SJCRH30 (cell line): ENCODE measurements at places on chromosomes 3 and 15. TPM values are rescaled to one million over a fixed set of nuclear protein-coding genes. Genes with fewer than 3 reads are reported as not detected.

The TICRR gene
- total RNA-seq = 24.9 and 27.2 TPM in 2 replicates

The TMEM108 gene
- total RNA-seq = 10.8 and 14.1 TPM in 2 replicates

The SLC28A1 gene
- not detected in 2 replicates for total RNA-seq

The TTLL13 gene
- total RNA-seq = not detected in 2 replicates

The KPNA1 gene
- 40.7 and 43.6 TPM in 2 replicates for total RNA-seq

DNA sequence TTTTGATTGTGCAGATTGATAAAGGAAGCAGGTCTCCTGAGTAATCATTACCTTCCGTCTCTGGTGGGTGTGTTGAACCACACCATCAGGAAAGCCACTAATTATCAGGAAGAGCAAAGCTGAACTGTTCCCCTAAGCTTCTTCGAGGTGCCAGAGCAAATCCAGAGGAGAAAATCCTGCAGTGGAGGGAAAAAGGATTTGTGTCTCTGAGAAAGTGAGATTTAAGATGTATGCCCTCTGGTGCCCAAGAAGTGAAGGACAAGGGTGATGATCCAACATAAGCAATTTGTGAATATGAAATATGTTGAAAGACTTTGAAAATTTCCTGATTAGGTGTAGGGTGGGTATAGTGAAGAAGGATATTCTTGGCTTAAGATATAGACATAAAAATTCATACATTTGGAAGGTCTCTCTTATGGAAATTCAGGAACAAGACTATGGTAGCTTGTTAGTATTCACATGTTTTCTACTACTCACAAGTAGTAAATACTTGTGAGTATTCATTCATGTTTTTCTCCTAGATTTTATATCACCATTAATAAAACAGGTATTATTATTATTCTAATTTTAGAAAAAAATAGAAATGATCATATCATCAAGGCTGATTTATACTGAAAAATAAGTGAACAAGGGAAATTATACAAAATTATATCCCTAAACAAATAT is 34.8 kb downstream of the COMMD2 start:
- DNase-seq = peak; percentile 59
- no peak overlapping the region for H3K4me3 ChIP-seq
- no peaks in the 10 kb centered on the region for H3K36me3 ChIP-seq
- H3K4me1 ChIP-seq = 0 out of 2 replicates have a peak, but pooled peaks cover 3% of the 10 kb centered on the region
- H3K27me3 ChIP-seq = no peaks in the 10 kb centered on the region

DNA sequence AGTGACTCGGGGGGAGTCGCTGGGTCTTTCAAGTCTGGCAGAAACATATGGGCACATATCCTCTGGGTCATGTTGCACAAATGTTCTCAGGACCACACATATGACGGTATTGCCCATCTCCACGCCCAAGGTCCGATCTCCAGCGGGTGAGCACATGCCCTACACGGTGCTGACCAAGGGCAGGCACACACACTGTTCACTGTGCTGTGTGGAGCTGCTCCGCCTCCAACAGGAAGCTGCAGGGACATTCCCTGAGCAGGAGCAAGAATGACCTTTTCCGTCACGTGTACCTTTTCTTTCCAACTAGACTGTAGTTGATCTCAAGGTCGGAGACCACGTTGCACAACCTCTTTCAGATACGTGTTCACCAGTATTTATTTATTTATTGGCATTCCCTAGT is 41.7 kb upstream of the B3GNT5 start:
- DNase-seq = no peak
- H3K4me3 ChIP-seq = no peak overlapping the region
- no peaks in the 10 kb centered on the region for H3K4me1 ChIP-seq

DNA sequence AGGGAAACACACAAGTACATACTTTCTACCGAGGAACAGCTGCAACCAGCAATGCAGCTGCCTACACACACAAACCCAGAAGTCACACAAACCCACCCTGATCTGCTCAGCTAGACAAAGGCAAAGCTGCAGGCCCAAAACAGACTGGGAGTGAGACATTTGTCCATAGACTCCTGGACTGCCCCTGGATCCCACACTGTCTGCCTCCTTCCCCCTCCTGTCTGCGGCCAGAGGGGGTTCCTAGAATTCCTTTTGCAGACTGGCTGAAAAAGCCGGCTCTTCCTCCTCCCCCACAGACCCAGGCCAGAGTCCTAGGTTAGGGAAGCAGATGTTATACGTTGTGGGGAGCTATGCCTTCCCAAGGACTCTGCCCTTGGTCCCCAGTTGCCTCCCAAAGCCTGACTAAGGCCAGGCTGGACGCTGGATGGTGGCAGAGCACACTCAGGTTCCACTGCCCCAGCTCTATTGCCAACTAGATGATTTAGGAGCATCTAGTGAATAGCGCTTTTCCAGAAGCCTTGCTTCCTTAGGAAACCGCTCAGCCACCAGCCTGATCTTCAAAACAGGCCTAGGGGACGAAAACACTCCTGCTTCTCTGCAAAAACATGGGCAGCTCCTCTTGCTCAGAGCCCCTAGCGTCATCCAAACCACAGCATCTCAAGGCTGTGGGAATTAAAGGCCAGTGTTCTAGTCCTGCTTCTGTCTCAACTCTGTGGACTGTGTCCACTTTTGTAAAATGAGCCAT is 37.4 kb upstream of the CILP start:
- H3K36me3 ChIP-seq = no peaks in the 10 kb centered on the region
- H3K27ac ChIP-seq = peak overlapping the region; percentile 34
- no peaks in the 10 kb centered on the region for H3K27me3 ChIP-seq
- peak; percentile 58 for DNase-seq
- peaks cover 31% of the 10 kb centered on the region for H3K4me1 ChIP-seq

GRCh38 chr3:121153851-121154250 is 245.8 kb downstream of the STXBP5L start:
- DNase-seq = no peak
- H3K27me3 ChIP-seq = no peaks in the 10 kb centered on the region
- no peak overlapping the region for H3K4me3 ChIP-seq
- H3K27ac ChIP-seq = no peak overlapping the region

GRCh38 chr3:141306922-141307321 is 61.4 kb upstream of the ZBTB38 start:
- H3K36me3 ChIP-seq = no peaks in the 10 kb centered on the region
- no peak for DNase-seq
- H3K27ac ChIP-seq = no peak overlapping the region
- no peaks in the 10 kb centered on the region for H3K27me3 ChIP-seq

GRCh38 chr3:159821110-159821509 is 167.5 kb upstream of the IL12A start:
- no peak for DNase-seq
- H3K4me1 ChIP-seq = no peaks in the 10 kb centered on the region
- H3K36me3 ChIP-seq = no peaks in the 10 kb centered on the region
- no peak overlapping the region for H3K4me3 ChIP-seq
- H3K27ac ChIP-seq = no peak overlapping the region
